ENCODE measurements at places on chromosomes 2 and 18. TPM values are rescaled to one million over a fixed set of nuclear protein-coding genes. Genes with fewer than 3 reads are reported as not detected.

The GAL3ST2 gene
- not detected for total RNA-seq

The EVX2 gene
- not detected for total RNA-seq

The ITGAV gene
- total RNA-seq = 106 TPM

The CYS1 gene
- 9.3 TPM for total RNA-seq

The GREB1L gene
- 2.0 TPM for total RNA-seq

The LRRTM4 gene
- total RNA-seq = 18.1 TPM

The MERTK gene
- 18.9 TPM for total RNA-seq

The UPP2 gene
- not detected for total RNA-seq

The TMEM37 gene
- 7.1 TPM for total RNA-seq

The PER2 gene
- 24.7 TPM for total RNA-seq

The RPRM gene
- 0.22 TPM for total RNA-seq

The POU3F3 gene
- total RNA-seq = not detected

The CD226 gene
- total RNA-seq = 3.1 TPM

The SKA1 gene
- 0.36 TPM for total RNA-seq

The LRATD1 gene
- total RNA-seq = 3.0 TPM

The BCL11A gene
- total RNA-seq = 1.6 TPM

The GPAT2 gene
- 11.1 TPM for total RNA-seq

The PDK1 gene
- total RNA-seq = 18.9 TPM

The INPP1 gene
- 31.7 TPM for total RNA-seq

The GBX2 gene
- not detected for total RNA-seq

The ANKRD30B gene
- 17.2 TPM for total RNA-seq

The SLC4A3 gene
- total RNA-seq = 6.7 TPM

The TNFRSF11A gene
- total RNA-seq = 2.7 TPM

The CLEC4F gene
- 1.7 TPM for total RNA-seq

The ALK gene
- 0.18 TPM for total RNA-seq

The HS1BP3 gene
- total RNA-seq = 23.2 TPM

The ST3GAL5 gene
- total RNA-seq = 46.1 TPM

The CACNB4 gene
- total RNA-seq = 11.4 TPM

The TMEM182 gene
- 2.6 TPM for total RNA-seq

The DUSP28 gene
- total RNA-seq = 4.5 TPM

The SEC11C gene
- 41.1 TPM for total RNA-seq

The KRTCAP3 gene
- 2.6 TPM for total RNA-seq

The CIDEA gene
- total RNA-seq = 5.0 TPM

The MALL gene
- 24.1 TPM for total RNA-seq

The CPSF3 gene
- total RNA-seq = 16.0 TPM

The MARCHF4 gene
- not detected for total RNA-seq

The WBP1 gene
- total RNA-seq = 68.6 TPM
